ENCODE measurements at places on chromosomes 16 and 17.

DNA sequence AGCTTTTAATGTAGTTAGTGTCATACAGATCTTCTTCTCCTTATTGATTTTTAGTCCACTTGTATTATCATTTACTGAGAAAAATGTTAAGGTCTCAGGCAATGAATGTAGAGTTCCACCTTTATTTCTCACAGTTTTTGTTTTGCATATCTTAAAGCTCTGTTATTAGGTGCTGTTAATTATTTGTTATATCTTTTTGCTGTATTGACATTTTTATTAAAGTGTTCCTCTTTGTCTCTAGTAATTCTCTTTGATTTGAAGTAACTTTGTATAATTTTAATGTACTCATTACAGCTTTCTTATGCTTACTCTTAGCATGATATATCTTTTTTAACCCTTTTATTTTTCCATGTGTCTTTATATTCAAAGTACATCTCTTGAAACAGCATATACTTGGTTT lies 22.4 kb upstream of the USP43 start:
- DNase-seq = no peak

DNA sequence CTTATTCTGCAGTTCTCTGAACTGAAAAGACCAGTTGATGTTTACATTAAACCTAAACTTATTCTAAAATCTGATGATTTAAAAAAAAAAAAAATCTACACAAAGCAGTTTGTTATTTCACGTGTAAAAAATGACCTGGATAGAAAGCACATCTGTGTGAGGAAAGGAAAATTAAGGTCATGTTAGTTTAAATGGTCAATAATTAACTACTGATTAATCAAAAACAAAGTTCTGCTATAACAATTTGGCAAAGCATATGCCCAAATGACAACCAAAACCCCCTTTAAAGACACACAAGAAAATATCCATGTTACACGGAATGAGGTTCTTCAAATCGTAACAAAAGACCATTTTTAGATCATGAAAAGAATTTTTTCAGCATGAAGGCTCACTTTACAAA lies 30.4 kb downstream of the CACNG1 start:
- no peak for DNase-seq

DNA sequence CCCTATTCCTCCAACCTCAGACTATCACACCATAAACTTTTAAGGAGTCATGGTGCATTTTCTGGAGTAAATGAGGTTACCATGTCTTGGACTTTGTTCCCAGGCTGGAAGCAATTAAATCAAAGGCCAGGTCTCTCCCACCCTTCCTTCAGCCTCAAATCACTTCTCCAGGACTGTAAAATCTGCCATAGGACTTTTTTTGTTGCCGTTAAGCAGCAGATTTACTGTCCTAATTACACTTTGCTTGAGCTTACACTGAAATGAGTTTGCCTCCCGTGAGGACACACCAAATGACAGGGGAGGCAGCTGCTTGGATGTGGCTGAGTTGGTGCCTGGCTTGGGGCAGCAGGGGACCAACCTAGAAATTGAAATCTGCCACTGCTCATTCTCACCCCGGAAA lies 14.7 kb downstream of the DCAKD start:
- no peak for DNase-seq

DNA sequence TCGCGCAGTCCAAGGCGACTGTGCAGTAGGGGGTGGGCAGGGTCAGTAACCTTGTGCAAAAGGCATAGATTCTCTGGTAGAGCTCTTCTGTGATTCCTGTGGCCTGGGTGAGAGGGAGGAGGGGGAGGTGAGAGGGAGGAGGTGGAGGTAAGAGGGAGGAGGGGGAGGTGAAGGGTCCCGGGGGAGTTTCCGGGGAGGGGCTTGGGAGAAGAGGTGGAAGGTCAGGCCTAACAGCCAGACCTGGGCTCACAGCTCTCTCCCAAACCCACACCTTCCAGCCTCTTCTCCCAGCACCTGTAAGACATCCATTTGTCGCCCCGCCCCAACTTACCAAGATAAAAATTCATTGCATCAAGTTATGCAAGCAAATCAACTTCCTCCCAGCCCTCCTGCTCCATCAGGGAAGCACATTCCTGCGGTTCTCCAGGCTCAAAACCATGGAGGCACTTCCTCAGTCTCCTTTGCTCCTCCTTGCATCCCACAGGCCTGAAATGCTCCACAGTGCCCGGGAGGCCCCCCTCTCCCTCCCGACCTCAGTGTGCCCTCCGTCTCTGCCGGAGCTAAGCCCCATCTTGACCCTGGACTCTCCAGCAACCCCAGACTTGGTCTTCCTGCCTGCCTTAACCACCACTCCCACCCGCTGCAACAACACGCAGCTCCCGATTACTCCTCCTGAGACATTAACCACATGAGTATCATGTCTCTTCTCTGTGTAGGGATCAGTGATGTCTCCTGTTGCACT lies 30.5 kb downstream of the PIK3R6 start:
- no peak for DNase-seq

DNA sequence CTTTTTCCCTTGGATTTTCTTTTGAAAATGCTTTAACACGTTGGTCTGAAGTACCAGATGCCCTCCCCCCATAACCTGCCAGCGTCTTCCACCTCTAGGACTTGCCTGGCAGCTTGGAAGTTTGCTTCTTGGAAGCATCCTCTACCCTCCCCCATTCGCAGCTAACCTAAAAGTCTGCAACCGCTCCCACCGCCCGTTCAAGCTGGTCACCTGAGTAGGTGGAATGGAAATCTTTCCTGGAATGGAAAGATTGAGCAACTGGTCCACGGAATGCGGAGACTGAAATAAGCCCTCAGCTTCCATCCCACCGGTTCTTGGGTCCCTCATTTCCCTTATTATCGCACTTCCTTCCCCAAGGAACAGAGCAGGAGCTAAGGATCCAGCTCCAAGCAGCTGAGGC lies 31.4 kb downstream of the HS3ST3B1 start:
- no peak for DNase-seq

GRCh38 chr17:42521666-42522262 lies 14.3 kb upstream of the NAGLU start:
- no peak for DNase-seq

GRCh38 chr17:56808503-56808902 lies 25.2 kb downstream of the C17orf67 start:
- DNase-seq = no peak

- no peak for DNase-seq
Measured at GRCh38 chr16:65064131-65064530, 57.7 kb downstream of the CDH11 start.

DNA sequence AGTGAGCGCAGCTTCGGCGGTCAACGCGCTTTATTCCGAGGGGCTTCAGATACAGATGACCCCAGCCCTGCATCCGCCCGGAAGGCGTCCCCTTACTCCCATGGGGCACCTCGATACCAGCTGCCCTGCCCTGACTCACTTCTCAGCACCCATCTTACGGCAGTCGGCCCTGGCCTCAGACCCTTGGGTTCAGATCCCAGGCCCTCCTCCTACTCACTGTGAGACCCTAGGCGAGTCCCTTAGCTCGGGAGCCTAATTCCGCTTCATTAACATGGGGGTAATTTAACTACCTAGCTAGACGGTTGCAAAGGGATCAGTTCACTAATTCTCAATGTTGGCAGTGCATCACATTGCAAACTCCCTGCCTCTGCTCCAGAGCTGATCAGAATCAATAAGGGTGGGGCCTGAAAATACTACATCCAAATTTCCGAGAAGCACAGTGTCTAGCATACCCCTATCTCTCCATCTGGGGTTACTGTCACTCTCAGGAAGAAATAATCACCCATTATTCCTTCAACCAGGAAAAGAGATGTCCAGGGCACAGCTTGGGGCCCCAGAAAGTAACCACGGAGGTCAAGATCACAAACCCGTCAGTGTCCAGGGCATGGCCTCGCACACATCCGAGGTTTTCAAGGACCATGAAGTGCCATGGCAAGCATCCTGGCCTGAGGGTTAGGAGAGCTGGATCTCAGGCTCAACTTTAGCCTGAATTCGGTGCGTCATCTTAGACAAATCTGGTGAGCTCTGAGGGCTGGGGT lies 415 bp upstream of the FLOT2 start:
- DNase-seq = no peak

- no peak for DNase-seq
Measured at GRCh38 chr17:20095336-20096080, 86.3 kb downstream of the SPECC1 start.

DNA sequence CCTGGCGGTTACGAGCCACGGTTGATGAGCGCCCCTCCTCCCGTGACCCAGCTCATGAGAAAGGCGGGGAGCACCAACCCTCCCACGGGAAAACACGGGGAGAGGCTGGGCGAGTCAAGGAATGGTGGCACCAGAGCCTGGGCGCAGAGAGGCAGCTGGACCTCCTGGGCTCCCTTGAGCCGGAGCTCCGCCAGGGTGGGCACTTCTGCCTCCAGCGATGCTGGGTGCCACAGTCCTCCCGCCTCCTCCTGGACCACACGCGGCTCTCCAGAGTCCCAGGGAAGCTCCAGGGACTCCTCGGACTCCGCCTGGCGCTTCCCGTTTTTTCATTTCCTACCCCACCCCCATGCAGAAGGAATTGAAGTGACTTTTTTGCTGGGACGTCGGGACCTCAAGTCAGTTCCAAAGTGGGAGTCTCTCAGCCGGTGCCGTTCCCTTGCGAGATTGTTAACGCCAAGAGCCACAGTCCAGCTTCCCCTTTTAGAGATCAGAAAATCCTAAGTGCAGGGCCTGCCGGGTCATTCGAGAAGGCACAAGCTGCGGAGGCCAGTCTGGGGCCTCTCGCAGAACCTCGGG lies 6.6 kb upstream of the CBX8 start:
- no peak for DNase-seq

DNA sequence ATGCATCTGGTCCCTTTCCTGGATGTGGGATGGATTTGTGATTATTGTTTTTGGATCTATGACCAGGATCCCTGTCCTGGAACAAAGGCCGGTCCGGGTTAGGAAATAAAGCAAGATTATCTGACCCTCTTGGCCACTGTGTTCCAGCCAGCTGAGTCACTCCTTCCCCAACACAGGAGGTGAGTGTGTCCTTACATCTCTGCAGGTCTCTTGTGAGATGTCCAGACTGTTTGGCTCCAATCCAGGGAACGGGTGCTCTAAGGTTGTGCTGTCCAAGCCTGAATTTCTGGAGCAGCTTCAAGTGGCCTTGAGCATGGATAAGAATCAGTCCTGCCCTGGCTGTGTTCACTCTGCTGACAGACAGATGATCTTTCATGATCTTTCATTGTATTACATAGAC lies 136.5 kb upstream of the CCL2 start:
- no peak for DNase-seq

All from activated naive CD4-positive, alpha-beta T cell (primary cell).